ENCODE measurements at places on chromosomes 2 and 18.

- no peak for DNase-seq
Measured at GRCh38 chr2:236535024-236535423, 34.6 kb upstream of the ACKR3 start.

- no peak for DNase-seq
Measured at GRCh38 chr2:225526760-225527390, 127.4 kb downstream of the NYAP2 start.

- no peak for DNase-seq
Measured at GRCh38 chr18:75125382-75126331, 83.3 kb downstream of the PTGR3 start.

- DNase-seq: no peak
Measured at GRCh38 chr2:143030127-143030526, 99.1 kb upstream of the ARHGAP15 start.

DNA sequence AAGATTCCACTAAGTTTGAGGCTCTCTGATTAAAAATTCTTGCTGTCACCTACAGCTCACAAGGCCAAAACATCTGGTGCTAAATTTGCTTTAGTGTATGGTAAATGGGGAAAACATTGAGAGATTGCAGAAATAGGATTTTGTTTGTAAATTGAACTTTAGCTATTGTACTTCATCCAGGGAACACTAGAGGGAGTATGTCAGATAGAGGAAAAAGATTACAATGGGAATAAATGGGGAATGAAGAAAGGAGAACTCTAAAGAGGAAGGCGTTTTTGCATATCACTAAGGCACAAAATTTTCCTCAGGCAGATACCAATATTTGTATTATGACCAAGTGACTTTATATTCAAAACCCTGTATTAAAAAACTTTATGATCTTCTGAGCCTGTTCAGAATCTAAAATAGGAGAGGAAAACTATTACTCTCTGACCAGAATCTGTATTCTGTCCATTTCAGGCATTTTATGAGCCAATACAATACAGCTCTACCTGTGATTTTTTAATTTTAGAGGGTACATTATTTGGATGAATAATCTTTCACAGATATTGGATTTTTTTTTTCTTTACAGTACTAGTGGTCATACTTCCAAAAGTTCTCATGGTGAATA, 52.3 kb upstream of the ITGB6 start:
- DNase-seq: no peak

DNA sequence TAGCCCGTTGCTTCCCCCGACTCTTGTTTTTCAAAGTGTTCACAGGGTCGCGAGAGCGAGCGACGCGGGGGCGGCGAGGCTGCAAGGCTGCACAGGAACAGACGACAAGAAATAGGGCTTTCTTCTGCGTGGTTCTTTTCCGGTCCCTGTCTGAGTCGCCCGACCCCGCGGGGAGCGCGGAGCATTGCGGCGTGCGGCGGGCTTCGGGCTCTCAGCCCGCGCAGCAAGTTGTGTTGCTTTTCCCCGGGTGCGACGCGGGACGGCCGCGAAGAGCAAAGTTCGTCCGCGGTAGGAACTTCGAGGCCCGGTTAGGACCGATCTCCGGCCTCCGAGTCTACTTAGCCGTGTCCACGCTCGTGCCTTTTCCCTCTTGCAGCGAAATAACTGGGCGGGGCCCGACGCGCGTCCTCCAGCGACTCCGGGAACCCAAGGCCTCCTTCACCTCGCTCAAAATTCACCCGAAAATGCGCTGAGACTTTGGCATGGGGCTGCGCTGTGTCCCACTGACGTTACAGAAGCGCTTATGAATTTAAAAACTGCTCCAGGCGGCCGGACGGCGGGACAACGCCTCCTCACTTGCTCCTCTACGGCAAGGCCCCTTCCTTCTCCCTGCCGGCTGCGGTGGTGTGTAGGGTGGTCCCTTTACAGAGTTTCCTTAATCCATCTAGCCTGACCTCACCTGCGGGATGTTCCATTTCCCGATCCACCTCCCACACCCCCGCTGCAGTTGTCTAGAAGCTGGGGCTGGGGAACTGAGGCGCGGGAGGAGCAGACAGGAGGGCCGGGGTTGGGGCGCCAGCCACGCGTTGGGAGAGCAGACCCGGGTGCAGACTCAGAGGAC, 1.5 kb upstream of the BCL2L11 start:
- DNase-seq: no peak

DNA sequence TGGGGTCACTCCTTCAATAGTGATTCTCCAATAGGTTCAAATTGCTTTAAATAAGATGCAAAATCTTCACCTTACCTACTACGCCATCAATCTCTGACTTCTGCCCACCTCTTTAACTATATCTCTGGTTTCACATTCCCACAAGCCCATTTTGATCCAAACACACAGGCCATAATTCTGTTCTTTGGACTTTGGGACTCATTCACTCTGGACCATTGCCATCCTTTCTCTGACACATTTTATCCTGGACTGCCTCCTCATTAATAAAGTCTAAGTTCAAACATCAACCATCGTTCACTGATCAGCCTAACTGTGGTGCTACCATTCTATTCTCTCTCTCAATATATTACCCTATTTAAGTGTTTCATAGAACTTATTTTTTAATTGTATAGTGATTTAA, 332.2 kb downstream of the GALNT13 start:
- no peak for DNase-seq

DNA sequence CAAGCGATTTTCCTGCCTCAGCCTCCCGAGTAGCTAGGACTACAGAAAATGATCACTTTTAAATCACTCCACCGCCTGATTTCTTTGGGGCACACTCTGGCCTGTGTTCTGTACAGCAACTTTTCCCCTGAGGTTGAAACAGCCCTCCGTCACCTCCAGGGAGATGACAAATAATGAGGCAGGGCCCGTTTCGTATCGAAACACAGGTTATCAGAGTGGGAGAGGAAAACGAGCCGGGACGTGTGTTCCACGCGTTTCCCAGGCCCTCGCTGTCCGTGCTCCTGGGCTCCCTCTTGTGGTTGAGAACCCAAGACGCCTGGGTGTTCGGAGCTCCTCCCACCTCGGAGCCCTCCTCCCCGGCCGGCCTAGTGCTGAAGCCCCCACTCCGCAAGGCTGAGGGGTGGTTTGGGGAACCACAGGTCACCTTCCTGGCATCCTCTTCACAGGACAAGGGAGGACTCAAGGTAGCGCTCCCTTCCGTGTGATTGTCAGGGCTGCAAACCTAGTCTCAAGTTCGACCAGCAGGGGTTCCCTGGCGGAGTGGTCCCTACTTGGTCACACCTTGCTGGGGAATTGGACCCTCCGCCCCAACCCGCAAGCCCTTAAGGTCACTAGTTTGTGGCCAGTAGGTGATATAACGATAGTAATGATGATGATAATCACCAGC, 12.8 kb downstream of the ATP6V1B1 start:
- DNase-seq: peak; percentile 53

DNA sequence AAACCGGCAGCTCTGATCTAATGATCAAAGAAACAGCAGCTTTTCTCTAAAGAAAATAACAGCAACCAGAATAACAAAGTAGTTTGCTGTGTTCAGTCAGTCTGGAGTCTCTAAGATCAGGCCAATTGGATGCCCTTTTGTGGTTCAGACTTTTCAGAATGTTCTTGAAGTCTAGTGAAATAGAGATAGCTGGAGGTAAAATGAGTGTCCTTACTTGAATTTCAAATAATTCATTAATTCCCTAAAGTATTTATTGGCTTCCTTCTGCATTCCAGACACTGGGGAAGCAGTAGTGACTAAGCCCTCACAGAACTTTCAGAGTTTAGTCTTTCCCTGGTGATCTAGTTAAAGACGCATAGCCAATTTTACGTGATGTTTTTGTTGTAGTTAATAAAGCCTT, 58.7 kb downstream of the C18orf54 start:
- DNase-seq: no peak

- DNase-seq: no peak
Measured at GRCh38 chr18:79816092-79816491, 18.4 kb downstream of the KCNG2 start.

GRCh38 chr18:24443870-24444269, 16.6 kb upstream of the HRH4 start:
- DNase-seq: no peak

- no peak for DNase-seq
Measured at GRCh38 chr2:178304333-178304732, 110.0 kb downstream of the OSBPL6 start.

GRCh38 chr2:196356332-196356731, 185.0 kb upstream of the STK17B start:
- DNase-seq: no peak

GRCh38 chr2:16321872-16322271, 343.8 kb downstream of the CYRIA start:
- no peak for DNase-seq

GRCh38 chr2:40886100-40886499, 434.2 kb upstream of the SLC8A1 start:
- no peak for DNase-seq

GRCh38 chr18:31506024-31506742, 8.2 kb downstream of the DSG2 start:
- no peak for DNase-seq

DNA sequence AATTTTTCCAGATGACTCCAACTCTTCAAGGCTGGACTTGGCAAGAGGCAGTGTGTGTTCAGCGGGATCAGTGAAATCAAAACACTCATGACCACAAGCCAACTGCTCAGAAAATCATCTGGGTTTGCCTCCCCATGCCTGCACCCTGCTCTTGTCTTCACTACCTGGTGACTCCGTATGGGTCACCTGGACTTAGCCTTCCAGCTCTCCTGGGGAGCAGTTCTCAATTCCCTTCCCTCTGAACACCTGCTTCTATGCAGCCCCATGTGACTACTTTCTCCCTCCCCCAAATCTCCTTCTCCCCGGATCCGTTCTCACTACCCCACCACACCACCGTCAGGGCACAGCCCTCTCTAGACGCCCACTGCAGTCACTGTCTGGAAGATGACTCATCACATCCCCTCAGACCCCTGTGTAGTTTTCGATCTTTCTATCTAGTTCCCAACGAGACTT, 130.2 kb upstream of the ID2 start:
- DNase-seq: no peak

DNA sequence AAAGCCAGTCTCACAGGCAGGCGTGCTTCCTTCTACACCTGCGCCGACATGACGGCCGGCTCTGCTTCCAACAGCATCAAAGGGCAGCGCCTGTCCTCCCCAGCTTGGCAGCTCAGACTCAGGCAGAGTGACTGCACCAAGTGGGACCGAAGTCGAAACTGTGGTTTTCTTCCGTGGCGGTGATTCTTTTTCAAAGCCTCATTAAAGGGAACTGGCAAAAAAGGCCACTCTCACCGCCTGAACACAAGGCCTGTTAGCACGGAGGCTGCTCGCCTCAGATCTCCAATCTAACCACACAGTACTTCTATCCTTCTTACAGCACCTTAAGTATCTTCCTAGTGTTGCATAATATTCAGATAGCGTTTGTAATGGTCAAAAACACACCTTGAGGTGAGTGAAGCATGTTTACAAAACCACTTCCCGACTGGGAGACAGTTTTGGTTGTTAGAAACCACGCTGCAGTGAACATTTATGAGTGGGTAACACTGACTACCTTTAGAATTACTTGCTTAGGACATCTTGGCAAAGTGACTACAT, 236.4 kb downstream of the HDAC4 start:
- no peak for DNase-seq

DNA sequence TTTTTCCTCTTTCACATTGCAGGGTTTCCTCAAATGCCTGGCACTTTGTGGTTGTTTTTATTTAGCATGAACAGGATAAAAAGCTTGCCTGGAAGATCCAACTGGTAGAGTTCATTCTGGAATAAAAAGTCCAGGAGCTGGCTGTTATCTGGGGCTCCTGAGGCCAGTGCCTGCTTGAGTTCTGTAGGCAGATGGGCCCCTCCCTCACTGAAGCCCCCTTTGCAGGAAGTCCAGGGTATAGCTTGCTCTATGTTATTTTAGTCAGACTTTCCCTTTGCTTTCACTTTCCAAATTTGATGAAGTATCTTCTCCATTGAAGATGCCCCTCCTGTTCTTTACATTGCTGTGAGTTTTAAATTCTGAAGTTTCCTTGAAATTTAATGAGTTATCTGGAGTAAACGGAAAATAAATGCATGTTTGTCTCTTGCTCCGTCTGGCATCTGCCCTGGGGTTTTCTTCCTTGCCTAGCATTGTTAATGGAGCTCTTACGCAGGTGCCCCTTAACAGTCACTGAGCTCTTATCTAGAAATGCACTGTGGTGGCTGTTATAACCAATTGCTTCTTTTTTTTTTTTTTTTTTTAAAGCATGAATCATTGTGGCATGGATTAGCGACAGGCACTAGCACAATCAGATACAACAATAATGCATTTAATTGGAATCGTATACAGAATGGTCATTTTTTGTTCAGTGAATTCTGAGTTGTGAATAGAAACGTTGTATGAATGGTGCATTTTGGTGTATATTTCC, 27.0 kb upstream of the LPIN1 start:
- DNase-seq: no peak

- no peak for DNase-seq
Measured at GRCh38 chr18:75165926-75166325, 43.0 kb downstream of the PTGR3 start.

DNA sequence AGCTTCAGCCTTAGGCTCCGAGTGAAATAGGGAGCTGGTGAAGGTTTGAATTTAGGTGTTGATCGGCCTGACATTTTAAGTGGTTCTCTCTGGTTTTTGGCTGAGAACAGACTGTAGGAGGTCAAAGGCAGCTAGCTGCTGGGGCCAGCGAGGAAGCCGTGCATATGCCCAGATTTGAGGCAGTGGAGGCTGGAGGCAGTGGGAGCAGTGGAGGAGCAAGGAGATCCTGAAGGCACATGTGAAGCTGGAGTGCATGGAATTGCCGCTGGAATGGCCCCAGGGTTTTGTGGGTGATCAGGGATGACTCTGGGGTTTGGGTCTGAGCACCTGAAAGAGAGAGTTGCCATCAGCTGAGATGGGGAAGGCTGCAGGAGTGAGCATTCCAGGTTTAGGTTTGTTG, 25.1 kb downstream of the STEAP3 start:
- DNase-seq: no peak

GRCh38 chr2:102359527-102359926, 3.9 kb downstream of the IL18R1 start:
- no peak for DNase-seq

DNA sequence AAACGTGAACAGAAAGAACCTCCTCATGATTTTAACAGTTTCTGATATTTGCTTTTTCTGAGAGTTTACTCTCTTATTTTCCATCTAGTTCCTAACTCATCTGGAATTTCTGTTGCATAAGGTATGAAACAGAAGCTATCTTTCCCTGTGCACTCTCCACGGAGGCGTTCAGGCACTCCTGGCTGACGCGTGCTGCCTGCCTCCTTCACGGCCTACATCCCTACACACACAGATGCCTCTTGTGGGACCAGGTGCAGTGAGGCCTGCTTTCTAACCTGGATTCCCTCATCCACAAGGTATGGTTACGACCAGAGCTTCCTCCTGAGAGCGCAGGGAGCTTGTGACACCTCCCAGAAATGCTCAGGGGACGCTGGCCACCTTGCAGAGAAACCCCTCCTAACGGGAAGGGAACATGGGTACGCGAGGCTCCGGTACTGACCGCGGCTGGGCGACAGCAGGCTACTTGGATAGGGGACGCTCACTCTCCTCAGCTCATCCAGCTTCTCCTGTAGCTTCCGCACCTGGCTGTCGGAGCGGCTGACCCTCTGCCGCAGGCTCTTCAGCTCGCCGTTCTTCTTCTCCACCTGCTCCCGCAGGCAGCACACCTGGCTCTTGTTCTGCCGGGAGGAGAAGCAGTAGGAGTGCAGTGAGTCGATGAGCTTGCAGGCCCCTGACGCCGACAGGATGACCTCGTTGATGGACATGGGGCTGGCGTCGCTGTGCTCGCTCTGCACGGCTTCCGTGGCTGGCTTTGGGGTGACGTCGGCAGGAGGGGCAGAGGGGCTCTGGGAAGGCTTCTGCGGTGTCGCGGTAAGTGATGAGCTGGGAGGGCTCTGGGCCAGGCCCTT, 4.3 kb downstream of the THAP4 start:
- no peak for DNase-seq
